ENCODE measurements at places on chromosomes 11 and 22.

DNA sequence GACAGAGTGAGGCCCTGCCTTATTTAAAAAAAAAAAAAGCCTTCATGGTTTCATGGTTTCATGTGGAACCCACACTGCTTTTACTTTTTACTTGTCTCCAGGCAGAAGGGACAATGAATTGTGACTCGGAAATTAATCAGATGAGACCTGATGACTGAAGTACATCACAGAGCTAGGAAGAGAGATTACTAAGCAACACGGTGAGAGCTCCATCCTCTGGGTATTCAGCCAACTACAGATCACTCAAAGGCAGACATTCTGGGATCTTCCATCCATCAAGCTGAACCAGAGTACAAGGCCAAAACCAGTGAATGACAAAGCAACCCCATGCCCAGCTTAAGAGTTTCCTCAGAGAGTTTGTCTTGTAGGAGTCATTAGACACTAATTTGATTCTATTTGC lies 433.2 kb downstream of the SOX6 start:
- no peak for DNase-seq

DNA sequence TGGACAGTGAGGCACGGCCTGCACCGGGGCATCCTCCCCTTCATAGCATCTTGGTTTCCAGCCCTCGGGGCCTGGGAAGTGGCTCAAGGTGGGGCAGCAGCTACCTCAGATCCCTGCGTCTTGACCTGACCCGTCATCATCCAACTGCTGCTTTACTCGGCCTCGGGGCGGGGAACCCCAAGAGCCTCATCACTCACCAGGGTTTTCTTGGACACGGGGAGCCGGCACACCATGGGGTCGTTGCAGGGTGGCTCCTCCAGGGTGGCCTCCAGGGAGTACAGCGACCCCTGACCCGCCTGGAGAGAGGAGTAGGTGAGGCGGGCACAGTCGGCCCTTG lies 651 bp downstream of the CTSF start:
- DNase-seq: no peak

GRCh38 chr11:50170115-50170514 lies 137.4 kb downstream of the OR4C45 start:
- DNase-seq: no peak

- DNase-seq: no peak
Measured at GRCh38 chr11:116932181-116932580, 94.8 kb upstream of the APOA1 start.

DNA sequence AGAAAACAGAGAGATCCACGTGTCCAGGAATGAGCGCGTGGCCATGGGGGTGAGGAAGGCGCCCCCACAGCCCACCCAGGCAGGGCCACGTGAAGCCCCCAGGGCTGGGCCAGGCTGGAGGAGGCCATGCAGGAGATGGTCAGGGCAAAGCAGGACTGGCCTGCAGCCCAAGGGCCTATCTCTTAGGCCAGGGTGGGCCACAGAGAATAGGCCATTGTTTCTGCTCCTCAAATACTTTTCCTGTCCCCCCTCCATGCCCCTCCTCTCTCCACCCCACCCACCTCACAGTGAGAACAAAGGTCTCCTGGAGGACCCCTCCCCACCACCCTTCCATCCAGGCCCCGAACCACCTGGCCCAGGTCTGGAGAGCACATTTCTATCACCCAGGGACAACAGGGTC lies 8.3 kb upstream of the CDC42EP1 start:
- DNase-seq: no peak

DNA sequence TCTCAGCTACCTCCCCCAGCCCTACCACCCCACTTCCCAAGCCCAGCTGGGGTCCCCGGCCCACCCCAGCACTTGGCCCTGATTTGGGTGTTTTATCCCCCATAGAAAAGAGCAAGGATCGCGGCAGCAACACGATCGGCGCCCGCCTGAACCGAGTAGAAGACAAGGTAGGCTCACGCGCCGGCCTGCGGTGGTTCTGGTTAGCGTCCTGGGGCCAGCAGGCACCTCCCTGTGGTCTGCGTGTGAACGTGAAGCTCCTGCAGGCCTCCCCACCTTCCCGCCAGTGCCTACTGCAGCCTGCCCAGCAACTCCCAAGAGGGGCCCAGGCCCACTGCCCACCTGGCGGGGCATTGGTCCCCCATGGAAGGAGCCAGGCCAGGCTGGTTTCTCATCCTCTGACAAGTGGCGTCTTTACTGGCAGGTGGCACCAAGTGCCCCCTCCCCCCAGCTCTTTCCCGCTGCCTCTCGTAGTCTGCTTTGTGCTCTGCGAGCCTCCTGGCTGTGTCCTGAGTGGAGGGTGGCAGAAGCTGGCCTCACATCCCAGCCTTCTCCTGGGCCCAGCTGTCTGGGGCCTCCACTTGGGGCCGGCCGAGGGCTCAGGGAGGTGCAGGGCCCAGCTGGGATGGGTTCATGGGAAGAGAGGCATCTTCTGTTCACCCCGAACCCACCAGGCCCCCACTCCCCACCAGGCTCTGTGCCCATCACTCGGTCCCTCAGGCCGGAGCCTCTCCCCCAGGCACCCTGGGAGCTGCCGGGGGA lies 78.3 kb upstream of the KCNQ1OT1 start:
- peak; percentile 15 for DNase-seq

DNA sequence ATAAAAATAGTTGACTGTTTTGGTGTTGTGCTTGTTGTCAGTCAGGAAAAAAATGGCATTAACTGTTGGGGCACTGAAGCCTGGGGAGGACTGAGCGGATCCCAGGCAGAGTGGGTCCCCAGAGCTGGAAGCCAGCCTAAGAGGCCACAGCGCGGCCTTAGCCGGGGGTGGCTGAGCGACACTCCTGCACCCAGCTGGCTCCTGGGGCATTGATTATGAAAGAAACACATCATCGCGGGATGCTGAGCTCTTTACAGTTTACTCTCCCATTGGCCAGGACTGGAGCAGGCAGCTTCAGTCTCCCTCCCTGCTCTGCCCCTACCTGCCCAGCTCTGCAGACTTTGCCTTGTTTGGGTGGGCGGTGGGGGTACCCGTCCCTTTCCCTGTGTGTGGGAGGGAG lies 121.5 kb downstream of the ST3GAL4 start:
- no peak for DNase-seq

Data from NCI-H2171 treated with DMSO at 0.1 percent for 48 hours (cell line).